ENCODE measurements at places on chromosomes 2 and 18.

GRCh38 chr2:241629762-241630435 is 7.1 kb downstream of the THAP4 start:
- no peak for DNase-seq

GRCh38 chr2:209719034-209719433 is 52.6 kb upstream of the UNC80 start:
- no peak for DNase-seq

DNA sequence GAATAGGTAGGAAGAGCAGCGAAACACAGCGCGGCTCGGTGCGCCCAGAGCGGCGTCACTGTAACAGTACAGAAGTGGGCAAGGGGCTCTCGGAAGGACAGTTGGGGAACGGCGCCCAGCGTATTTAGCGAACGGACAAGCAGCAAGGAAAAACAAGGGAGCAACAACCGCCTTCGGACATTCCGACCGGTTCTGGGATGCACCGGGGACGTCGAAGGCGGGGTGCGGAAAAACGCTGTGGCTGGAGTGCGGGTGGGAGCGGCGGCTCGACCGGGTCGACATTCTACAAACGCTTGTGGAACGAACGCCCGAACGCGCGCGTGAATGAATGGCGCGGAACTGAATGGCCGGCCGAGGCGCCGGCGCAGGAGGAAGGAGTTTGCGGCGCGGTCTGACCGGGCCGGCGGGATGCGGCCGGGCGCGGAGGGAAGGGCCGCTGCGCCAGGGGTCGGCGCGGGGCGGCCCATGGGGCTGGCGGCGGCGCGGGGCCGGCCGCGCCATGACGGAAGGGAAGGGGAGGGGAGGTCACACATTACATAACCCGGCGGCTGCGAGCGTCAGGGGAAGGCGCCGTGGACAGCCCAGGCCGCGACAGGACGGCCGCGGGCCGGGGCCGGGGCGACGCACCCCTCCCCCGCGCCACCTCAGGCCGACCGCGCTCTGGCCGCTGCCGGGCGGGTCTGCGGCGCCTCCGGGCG is 605 bp downstream of the REV1 start:
- no peak for DNase-seq

GRCh38 chr2:36886664-36887063 is 79.7 kb downstream of the STRN start:
- no peak for DNase-seq

GRCh38 chr2:215870986-215871385 is 142.4 kb downstream of the MREG start:
- no peak for DNase-seq

DNA sequence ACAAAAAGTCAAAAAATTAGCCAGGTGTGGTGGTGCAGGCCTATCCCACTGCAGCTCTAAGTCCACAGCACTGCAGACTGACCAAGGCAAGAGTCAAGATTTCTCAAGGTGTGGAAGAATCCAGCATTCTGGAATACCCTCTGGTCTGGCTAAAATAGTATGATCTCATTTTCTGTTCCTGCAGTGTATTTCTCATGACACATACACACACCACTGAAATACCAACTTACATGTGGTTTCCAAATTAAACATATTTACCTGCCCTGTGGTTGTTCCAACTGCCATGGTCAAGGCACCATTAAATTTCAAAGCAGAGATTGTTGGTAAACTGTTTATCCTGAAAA is 30.9 kb downstream of the NOL10 start:
- DNase-seq = no peak

Measured in D721Med (cell line).